Activated T-helper 17 cell treated with anti-CD3 and anti-CD28 coated beads, Interleukin-2, amount 50 U/mL, for 72 hours (primary cell): ENCODE measurements at places on chromosomes 12 and 14. TPM values are rescaled to one million over a fixed set of nuclear protein-coding genes. Genes with fewer than 3 reads are reported as not detected.

TMEM119 gene
- 0.24 TPM for total RNA-seq

RNF212B gene
- total RNA-seq, result not detected

KCNJ8 gene
- not detected for total RNA-seq

ASPG gene
- total RNA-seq, result not detected

TAS2R8 gene
- not detected for total RNA-seq

ACTR10 gene
- 33.4 TPM for total RNA-seq

KRT74 gene
- not detected for total RNA-seq

VWF gene
- 0.04 TPM for total RNA-seq

AICDA gene
- total RNA-seq, result not detected

BATF gene
- 211 TPM for total RNA-seq

TTC6 gene
- total RNA-seq, result not detected

KRT85 gene
- total RNA-seq, result not detected

ZC3H10 gene
- 7.8 TPM for total RNA-seq

CCDC184 gene
- 0.67 TPM for total RNA-seq

DNA sequence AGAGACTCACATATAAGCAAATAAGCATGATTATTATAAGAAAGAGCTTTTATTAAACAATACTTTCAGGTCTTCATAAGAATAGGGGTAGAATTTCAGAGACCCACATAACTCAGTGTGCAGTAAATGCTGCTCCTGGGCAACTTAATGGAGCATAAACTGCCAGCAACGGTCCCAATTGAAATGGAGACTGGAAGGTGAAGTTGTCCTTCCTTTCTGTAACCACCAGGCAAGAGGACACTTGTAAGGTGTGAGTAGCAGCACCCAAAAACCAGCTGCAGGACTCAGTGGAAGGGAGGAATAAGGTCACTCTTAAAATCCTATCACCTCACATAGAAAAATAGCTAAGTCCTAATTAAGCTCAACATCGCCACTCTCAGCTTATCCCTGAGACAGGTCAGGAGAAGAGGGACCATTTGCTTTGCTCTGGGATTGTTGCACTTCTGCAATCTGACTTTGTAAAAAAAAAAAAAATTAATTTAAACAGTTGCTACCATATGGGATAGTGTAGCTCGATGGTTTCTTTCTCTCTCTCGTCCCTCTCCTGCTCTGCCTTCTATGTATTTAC is 22.7 kb upstream of the LTA4H start:
- no peak for ATAC-seq

DNA sequence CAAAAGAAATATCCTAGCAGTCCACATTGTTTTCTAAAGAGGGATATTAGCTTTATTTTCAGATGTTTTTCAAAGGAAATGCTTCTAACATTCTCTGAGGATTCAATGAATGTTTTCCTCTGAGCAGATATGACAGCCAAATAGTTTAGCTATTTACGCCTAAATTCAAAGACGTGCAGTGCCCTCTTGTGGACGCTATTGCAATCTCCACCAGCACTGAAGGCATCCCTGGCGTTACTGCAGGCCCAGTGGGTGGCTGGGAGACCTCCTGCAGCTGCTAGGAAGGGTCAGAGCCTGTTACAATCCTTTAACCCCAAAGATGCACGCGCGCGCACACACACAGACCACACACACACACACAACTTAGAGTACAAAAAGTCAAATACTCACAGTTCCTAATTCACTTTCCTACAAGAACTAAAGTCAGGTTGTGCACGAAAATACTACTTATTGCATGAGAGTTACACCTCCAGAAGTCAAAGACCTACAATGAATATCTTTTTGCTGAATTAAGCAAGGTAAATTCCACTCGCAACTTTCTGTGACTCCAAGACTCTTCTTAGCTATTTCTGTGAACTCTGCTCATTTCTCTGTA is 589.3 kb upstream of the TMEM132C start:
- ATAC-seq, result peak; percentile 62

DNA sequence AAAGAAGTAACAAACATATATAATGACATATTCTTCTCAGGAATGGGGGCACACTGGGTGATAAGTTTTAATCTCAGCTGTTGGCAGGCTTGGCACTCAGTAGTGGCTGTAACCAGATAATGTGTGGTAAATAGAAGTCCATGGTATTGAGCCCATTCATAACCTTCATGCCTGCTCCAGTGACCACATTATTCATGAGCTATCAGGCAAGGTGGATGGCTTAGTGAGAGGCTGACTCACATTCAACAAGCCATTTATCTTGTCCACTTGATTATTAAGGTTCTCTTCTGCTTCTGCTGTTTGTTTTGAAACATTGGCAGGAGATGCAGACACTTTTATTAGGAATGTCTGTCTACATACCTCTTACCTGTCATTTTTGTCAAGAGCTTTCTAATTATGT is 950.4 kb upstream of the LRFN5 start:
- no peak for ATAC-seq

GRCh38 chr12:127381043-127381668 is 885.8 kb upstream of the TMEM132C start:
- peak; percentile 70 for ATAC-seq

GRCh38 chr12:20493934-20494333 is 125.6 kb downstream of the PDE3A start:
- no peak for ATAC-seq

DNA sequence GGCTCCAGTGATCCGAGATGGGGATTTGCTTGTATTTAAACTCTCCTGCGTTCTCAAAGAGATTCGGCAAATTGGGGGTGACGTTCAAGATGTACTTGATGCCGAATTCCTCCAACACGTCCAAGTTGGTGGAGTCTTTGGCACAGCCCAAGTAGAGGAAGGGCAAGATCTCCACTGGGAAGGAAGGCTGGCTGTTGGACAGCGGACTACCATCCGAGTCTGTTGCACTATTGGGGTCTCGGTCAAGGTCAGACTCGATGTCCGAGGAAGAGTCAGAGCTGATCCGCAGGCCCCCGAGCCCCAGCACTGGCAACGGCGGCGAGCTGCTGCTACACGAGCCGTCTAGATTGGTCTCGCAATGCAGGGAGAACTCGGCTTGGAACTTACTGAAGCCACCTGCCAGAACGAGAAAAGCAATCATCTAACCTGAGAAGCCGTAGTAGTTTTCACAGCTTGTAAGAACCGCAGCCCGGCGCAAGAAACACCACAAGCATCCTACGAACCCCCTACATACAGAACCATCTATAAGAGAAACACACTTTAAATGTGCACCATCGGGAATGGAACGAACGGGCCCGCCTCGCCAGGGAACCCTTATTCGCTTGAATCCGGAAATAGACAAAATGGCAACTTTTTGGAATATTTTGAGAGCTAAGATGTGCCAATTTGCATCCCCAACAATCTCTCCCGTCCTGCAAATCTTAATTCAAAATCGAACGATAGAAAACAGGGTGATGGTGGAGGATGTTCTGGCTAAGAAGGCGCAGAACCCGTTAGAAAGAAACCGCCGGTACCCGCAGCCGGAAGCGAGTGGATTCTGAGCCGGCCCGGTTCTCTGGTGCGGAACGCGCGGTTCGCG is 1.4 kb downstream of the DUSP6 start:
- no peak for ATAC-seq

GRCh38 chr14:101184572-101184971 is 281.1 kb upstream of the RTL1 start:
- no peak for ATAC-seq

GRCh38 chr12:807041-807735 is 54.8 kb downstream of the WNK1 start:
- peak; percentile 22 for ATAC-seq

DNA sequence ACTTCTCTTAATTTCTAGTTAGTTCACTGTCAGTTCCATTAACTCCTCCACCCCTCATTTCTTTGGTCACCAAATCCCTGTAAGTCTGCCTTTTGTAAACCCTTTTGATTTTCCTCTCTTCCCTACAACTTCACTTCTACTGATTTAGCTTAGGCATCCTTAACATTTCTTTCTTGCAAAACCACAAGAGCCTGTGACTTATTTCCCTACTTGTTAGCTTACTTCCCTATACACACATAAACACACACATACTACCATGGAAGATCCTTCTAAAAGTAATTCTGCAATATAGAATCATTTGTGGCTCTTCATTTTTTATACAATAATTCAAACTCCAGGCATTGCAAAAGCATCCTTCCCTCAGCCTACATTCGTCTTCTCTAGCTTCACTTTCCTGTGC is 494.3 kb upstream of the USP15 start:
- no peak for ATAC-seq

- no peak for ATAC-seq
These were observed 46.2 kb upstream of the DIP2B start for GRCh38 chr12:50458606-50459005.

DNA sequence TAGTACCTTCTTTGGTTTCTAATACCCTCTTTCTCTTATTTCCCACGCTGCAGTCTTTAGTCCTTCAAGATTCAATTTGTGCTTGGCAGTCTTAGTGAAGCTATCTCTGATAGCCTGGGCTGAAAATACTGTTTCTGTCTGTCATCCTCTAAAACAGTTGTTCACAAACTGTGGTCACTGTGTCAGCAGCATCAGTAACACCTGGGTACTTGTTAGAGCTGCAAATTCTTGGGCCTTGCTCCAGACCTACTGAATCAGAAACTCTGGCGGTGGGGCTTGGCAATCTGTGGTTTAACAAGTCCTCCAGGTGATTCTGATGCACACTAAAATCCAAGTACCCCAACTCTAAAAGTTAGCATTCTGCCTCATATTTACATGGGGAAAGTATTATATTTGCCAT is 217.5 kb upstream of the SEL1L start:
- ATAC-seq, result no peak

GRCh38 chr14:102899516-102899900 is 23.0 kb upstream of the AMN start:
- no peak for ATAC-seq

- ATAC-seq, result no peak
These were observed 198.2 kb upstream of the PRMT8 start for GRCh38 chr12:3292677-3293412.

- no peak for ATAC-seq
These were observed 152.0 kb downstream of the BCAT1 start for GRCh38 chr12:24796876-24797275.

- ATAC-seq, result peak; percentile 15
These were observed 1.7 kb downstream of the CREBL2 start for GRCh38 chr12:12613344-12613743.

GRCh38 chr12:6782850-6783566 is 6.3 kb upstream of the CD4 start:
- no peak for ATAC-seq

- no peak for ATAC-seq
These were observed 320.2 kb downstream of the GRIN2B start for GRCh38 chr12:13661005-13661887.
